ENCODE measurements at places on chromosomes 2 and 18. TPM values are rescaled to one million over a fixed set of nuclear protein-coding genes. Genes with fewer than 3 reads are reported as not detected.

Gene CYP27C1
- total RNA-seq: 4.4 TPM

Gene HOXD9
- 1.8 TPM for total RNA-seq

Gene ANKRD30B
- total RNA-seq: not detected

Gene CD8B2
- not detected for total RNA-seq

Gene DSG4
- total RNA-seq: not detected

Gene TUBA3E
- not detected for total RNA-seq

Gene TDRD15
- not detected for total RNA-seq

Gene FAM124B
- 11.8 TPM for total RNA-seq

Gene AQP4
- total RNA-seq: 37.6 TPM

Gene CNDP1
- not detected for total RNA-seq

Gene IL1RL2
- 2.8 TPM for total RNA-seq

Gene PPP4R3B
- 80.1 TPM for total RNA-seq

Gene SH3YL1
- 71.0 TPM for total RNA-seq

Gene CFAP53
- 0.31 TPM for total RNA-seq

Gene KCNF1
- 1.3 TPM for total RNA-seq

Gene CD8B
- 1.0 TPM for total RNA-seq

Gene CRYBA2
- not detected for total RNA-seq

Measured in tongue (tissue), 3 donors.